ENCODE measurements at places on chromosomes 16 and 17.

- no peak for DNase-seq
Observed at GRCh38 chr17:78537217-78537860, 39.9 kb downstream of the DNAH17 start.

DNA sequence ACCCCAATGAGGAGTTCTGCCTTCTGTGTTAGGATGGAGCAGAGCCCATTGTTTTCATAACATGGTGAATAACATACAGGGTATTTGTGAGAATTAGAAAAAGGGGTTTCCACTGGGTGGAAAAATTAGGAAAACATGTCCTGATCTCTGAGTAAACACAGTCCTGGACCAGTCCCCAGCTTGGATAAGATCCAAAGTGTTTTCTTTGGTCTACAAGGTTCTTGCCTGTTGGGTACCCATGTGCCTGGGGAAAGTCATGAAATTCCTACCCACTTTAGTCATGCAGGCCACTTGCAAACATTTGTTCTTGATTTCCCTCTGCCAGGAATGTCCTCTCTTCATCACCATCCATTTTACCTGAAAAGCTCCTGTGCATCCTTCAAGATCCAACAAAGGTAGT, 164.8 kb upstream of the DYNLRB2 start:
- DNase-seq = no peak

DNA sequence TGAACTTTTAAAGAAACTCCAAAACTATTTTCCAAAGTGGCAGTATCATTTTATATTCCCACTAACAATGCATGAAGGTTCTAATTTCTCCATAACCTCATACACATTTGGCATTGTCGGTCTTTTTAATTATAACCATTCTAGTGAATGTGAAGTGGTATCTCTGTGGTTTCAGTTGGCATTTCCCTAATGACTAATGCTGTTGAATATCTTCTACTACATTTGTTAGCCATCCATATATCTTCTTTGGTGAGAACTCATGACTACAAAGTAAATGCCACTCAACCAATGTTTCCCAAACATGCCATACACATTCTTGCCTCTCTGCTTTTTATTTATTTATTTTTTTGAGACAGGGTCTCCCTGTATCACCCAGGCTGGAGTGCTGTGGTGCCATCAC, 31.7 kb upstream of the TAOK1 start:
- no peak for DNase-seq

GRCh38 chr16:87929986-87930385, 6.3 kb downstream of the CA5A start:
- DNase-seq = no peak

DNA sequence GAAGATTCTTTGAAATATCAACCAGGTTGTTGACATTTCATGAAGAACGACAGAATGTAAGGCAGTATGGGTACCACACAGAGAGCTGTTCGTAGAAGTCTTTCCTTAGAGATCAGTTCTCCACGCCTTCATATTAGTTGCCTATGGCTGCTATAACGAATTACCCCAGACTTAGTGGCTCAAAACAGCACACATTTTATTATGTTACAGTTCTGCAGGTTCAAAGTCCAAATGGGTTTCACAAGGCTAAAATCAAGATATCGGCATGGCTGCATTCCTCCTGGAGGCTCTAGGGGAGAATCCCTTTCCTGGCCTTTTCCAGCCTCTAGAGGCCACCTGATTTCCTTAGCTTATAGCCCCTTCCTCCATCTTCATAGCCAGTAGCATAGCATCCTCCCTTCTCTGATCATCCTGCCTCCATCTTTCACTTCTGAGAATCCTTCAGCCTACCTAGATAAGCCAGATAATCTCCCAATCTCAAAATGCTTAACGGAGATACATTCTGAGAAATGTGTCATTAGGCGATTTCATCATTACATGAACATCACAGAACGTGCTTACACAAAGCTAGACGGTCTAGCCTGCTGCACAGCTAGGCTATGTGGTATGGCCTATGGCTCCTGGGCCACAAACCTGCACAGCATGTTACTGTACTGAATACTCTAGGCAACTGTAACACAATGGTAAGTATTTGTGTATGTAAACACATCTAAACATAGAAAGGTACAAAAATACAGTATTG, 26.0 kb downstream of the ERCC4 start:
- DNase-seq = no peak

DNA sequence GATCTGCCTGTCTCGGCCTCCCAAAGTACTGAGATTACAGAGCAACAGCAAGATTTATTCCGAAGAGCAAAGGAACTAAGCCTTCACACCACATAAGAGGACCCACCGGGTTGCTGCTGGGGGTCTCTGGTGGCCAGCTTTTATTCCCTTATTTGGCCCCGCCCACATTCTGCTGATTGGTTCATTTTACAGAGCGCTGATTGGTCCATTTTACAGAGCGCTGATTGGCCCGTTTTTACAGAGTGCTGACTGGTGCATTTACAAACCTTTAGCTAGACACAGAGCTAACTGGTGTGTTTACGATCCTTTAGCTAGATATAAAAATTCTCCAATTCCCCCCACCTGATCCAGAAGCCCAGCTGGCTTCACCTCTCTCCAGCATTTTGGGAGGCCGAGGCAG, 26.3 kb downstream of the COPRS start:
- DNase-seq = no peak

- DNase-seq = no peak
Observed at GRCh38 chr17:35521150-35521549, 16.3 kb downstream of the SLFN12L start.

GRCh38 chr16:73717266-73717974, 579.2 kb upstream of the PSMD7 start:
- DNase-seq = no peak

DNA sequence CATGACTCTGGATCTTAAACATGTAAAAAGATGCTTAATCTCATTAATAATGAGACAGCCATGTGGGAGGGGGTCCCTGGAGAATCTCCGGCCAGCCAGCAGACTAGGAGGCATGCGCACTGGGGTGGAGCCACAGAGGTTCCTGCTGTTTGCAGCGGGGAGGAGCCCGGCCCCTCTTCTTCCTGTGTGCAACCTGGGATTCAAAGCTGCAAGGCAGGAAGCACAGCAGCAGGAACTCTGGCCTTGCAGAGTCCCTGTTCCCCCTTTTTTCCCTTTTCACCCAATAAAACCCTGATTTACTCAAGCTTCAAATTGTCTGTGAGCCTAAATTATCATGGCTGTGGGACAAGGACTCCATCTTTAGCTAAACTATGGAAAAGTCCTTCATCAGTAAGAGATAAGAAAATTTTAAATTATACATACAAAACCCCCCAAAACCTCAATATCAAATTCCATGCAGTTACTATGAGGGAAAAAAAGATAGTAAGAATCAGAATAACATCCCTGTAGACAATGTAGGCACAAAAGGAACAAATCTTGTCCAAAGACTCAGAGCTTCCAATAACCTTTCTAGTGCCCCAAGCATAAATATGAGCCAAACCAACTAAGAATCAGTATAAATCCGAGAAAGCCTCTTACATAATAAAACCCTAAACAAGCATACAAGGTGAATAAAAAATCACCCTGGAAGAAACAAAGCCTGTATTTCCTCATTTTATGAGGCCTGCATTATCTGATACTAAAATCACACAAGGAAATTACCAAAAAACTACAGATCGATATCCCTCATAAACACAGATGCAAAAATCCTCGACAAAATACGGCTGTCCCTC, 12.1 kb downstream of the CFDP1 start:
- peak; percentile 45 for DNase-seq

- no peak for DNase-seq
Observed at GRCh38 chr17:82334622-82335394, 1.2 kb upstream of the SECTM1 start.

- peak; percentile 76 for DNase-seq
Observed at GRCh38 chr16:53207810-53208752, 153.3 kb downstream of the CHD9 start.

DNA sequence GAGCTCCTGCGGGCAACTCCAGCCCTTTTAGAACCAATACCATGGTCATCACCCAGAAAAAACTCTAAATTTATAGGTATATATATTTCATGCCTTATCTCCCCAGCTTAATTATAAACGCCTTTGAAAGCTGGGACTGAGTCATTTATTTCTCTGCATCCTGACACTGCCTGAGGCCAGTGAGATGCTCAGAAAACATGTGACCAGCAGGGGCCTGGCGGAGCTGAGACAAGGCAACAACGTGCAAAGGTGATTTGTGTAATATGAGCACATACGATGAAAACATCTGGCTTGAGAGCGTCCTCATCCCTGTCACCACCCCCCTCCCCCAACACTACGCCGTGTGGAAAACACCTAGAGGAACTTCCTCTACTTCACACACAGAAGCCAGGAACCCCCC, 22.7 kb downstream of the NXN start:
- DNase-seq = no peak

DNA sequence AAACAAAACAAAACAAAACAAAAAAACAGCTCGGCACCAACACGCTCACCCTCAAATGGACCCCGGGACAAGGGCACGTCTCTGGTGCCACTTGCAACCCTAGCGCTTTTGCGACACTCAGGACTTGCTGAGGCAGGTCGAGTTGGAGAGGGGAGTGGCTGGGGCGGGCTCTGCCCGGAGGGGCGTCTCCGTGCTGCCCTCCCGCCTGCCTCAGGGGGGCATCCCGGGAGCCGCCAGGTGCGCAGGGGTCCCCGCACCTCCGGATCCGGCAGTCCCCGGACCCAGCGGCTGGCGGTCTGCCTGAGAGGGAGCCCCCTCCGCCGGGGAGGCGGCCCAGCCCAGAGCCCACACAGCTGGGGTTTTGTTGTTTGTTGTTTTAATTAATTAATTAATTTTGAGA, at the start of gene SLC52A1:
SLC52A1 (minus strand) TSS at position 112 of the 400 bp plus-strand sequence. CDS start 820 bp downstream, outside the sequence.
- no peak for DNase-seq

Measured in HEK293T (cell line).